ENCODE measurements at places on chromosomes 1 and 21.

DNA sequence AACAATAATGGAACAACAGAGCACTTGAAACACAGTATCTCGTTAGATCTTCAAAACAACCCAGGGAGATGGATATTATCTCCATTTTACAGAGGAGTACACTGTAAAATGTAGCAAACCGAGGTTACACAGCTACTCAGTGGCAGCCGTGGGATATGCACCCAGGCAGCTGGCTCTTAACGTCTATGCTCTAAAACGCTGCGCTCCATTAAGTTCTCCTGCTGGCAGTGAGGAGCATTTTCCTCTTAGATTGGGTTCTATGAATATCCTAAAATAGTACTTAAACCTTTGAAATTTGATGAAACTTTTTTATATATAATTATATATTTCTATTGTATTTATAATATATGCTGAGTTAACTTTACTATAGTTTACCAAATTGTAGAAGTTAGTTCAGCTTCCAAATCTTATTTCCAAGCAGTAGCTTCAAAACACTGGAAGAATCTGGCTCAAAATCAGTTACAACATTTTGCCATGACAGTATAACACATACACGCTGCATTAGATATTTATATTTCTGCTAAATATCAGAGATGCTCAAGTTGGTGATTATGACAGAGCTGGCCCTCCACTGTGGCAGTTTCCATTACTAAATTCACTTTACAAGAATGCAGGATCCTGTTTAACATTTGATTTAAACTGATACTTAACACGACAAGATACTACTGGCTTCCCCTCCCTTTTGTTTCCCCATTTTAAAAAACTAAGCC is 49.5 kb downstream of the TGFBR3 start:
- no peak for DNase-seq

DNA sequence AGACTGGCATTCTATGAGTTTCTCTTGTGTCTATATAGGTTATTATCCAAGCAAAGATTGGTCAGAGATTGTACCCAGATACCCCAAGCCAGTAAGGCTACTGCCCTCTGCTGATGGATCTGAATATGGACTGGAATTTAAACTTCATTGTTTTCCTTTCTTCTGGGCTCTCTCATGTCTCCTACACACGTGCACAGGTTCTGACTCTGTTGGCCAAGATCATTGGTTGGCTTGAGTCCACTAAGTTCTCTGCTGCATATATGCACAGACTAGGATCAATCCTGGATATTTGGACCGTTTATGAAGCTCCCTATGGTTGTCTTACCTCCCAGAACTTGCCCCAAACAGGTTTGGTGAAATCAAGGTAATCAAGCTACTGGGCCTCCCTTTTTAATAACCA is 69.7 kb downstream of the CC2D1B start:
- peak; percentile 64 for DNase-seq

DNA sequence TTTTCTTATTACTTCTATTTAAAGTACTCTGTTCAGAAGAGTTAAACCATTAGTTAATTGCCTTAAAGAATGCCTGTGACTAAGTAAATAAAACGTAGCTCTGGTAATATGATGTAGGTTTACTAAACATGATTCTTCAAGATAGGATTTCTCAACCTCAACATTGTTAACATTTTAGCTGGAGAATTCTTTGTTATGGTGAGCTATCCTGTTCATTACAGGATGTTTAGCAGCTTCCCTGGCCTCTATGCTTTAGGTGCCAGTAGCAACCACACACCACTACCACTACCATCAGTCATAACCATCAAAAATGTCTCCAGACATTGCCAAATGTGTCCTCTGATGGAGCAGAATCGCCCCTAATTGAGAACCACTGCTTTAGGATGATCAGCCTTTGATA is 10.7 kb downstream of the RPF1 start:
- DNase-seq = no peak

GRCh38 chr1:87702455-87702854 is 373.8 kb downstream of the LMO4 start:
- DNase-seq = no peak

- no peak for DNase-seq
Measured at GRCh38 chr1:41777695-41778094, 141.0 kb downstream of the HIVEP3 start.

- peak; percentile 50 for DNase-seq
Measured at GRCh38 chr1:198156111-198156744, 570 bp upstream of the NEK7 start.

- no peak for DNase-seq
Measured at GRCh38 chr1:58013237-58013636, 533.3 kb downstream of the OMA1 start.

GRCh38 chr1:9422911-9423505 is 116.3 kb upstream of the SLC25A33 start:
- DNase-seq = no peak

- no peak for DNase-seq
Measured at GRCh38 chr1:160724465-160725242, 13.0 kb upstream of the CD48 start.

Measured in iPS-NIHi11 (cell line).